ENCODE measurements at places on chromosomes 11 and 22.

GRCh38 chr11:115613004-115613403, 108.8 kb upstream of the CADM1 start:
- no peak for DNase-seq

DNA sequence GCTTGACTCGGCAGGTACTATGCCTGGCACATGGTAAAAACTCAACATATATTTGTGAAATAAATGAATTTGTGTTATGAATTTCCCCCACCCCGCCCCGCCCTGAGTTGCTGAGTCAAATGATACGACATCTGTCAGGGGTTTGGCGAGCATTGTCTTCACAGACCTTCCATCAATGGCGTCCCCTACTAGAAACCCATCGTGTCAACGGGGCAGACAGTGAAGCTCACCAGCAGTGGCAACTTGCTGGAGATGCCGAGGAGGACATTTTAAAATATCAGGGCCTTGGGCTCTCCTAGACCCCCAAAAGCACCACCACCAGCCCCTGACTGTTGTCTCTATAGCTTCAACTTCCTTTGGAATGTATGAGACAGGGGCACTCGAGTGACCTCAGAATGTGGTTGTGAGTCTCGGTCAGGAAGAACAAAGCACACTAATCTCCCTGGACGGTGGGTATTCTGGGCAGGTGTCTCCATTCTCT, 761 bp upstream of the NXF1 start:
- peak; percentile 8 for DNase-seq

GRCh38 chr11:94941131-94941530, 32.2 kb downstream of the CWC15 start:
- DNase-seq: no peak

DNA sequence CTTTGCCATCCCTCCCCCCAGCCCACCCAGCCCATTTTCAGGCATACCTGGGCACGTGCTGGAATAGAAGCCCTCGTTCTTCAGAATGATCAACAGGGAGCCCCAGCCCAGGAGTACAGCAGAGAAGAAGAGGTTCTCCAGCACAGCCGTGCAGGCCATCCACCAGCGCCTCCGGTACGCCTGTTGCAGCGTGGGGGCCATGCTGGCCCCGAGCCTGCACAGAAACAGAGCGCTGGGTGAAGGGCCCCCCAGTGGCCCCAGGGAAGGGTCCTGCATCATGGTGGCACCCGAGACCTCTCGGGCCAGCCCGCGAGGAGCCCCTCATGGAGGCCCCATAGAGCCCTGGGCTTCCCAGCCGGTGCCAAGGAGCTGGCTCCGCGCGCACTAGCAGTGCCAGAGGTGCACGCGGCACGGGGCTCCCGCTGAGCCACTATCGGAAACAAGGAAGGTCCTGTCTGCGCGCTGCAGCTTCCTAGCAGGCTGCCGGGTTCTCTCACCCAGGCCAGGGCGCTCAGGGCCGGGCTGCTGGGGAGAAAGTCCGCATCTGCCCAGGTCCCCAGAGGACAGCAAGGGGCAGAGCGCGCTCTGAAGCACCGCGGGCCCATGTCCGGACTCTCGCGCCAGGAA, 1.5 kb downstream of the SLC43A1 start:
- no peak for DNase-seq

DNA sequence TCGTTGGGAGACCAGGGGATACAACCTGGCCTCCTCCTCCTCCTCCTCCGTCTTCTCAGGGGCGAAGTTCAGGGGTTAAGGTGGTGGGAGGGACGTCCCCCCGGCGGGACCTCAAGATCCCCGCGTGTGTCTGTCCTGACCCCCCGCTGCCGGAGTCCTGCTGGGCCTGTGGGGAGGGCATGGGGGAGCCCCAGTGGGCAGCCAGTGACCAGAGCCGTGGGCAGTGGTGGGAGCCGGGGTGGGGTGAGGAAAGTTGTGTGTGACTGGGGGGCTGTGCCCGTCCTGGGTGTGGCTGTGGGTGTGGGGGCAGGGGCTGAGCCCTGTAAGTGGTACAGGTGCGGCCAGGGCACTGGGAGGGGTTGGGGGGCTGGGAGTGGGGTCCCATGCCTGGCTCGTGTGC, 10.1 kb downstream of the TSPAN4 start:
- no peak for DNase-seq

DNA sequence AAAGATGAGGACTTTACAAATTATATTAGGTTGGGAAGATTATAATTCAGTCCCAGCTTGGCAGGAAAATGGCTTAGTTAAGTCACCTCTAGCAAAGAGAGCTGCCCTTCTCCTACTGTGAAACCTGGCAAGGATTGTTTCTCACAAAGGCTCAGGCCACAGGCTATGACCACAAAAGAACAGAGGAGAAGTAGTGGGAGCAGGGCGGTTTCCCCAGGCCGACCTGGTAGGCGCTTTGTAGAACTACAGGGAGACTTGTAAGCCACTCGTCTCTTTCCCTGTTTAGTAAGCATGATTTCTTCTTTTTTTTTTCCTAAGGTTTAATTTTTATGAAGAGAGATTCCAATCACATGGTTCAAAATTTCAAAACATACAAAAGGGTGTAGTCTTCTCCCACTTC, 4.6 kb downstream of the SNAP29 start:
- no peak for DNase-seq

GRCh38 chr11:45390407-45390806, 104.3 kb upstream of the SYT13 start:
- no peak for DNase-seq

- no peak for DNase-seq
These were observed 80.6 kb upstream of the E2F8 start for GRCh38 chr11:19321351-19321750.

GRCh38 chr11:18723991-18724390, 2.0 kb downstream of the IGSF22 start:
- DNase-seq: no peak

DNA sequence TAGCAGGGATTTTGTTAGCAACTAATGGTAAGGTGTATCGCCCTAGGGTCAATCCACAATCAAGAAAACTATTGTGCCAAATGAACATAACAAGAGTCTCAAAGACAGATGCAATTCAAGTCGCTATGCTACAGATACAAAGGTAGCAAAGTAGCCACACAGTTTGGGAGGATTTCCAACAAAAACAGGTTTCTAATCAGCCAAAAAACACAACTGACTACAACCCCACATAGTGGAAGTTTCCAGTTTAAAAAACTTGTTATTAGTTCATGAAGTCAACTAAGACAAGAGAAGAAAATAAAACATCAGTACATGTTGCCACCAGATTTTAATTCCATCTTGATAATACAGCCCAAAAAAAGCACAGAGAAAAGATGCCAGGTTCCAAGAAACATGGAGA, 38.0 kb downstream of the MYH9 start:
- DNase-seq: no peak

DNA sequence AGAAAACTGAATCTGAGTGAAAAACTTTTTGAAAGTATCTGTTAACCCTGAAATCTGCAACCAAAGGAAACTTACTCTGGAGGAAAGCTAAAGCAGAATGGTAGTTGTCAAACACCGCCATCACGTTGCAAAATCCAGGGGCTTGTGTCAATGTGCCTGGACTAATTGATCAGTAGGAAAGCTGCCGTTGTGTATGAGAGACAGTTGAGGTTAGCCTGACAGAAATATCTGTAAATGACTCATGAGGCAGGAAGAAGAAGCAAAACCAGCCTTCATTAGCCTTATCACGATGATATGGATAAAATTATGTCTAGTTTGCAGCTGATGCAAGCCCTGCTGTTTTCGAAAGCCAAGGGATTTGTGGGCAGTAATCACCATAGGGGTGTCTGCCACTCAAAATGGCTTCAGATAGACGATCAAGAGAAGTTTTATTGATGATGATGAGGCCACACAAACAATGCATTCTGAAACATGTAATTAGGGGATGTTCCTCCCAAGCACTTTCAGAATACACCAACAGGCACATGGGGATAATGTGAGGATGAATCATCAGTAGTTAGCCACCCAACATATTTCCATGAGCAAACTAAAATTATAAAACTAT, 8.9 kb downstream of the SCGB1A1 start:
- no peak for DNase-seq

- DNase-seq: no peak
These were observed 155.0 kb upstream of the CCDC90B start for GRCh38 chr11:83441171-83441570.

GRCh38 chr11:11605181-11605580, 16.6 kb downstream of the GALNT18 start:
- no peak for DNase-seq

DNA sequence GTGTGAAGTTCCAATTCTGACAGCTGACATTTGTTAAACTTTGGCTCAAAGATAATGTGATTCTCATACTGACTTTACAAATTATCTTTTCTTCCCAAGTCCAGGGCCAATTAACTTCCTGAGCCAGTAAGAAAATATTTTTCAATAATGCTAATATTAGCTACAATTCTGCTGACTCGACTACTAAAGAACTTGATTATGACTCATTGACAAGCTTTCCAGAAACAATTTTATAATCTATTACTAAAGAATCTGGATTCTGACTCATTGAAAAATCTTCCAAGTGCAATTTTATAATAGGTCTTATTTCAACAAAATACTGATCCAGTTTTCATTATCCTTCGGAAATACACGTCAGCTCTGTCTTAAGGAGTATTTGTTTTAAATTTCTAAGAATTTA, 12.9 kb upstream of the XKR3 start:
- no peak for DNase-seq

GRCh38 chr22:42648368-42649245, 585 bp downstream of the CYB5R3 start:
- no peak for DNase-seq

- no peak for DNase-seq
These were observed 14.3 kb upstream of the TCF20 start for GRCh38 chr22:42284643-42285181.

GRCh38 chr11:125435461-125436238, 60.4 kb downstream of the FEZ1 start:
- DNase-seq: no peak

DNA sequence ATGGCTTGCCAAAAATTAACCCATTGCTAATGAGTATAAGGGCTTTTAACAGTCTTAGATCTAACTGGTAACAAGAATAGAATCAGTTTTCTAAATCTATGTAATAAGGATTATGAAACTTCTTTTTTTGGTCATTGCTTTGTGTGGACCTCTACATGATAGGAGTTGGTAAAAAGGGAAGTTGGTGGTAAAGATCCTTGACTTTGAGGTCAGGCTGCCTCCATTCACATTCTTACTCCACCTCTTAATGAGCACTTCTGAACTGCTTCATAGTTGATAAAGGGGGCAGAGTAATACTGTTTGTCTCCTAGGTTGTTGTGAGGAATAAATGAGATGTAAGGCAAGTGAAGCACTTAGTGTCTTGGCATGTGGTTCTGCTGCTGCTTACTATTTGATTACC, 10.6 kb downstream of the EIF3M start:
- DNase-seq: no peak

DNA sequence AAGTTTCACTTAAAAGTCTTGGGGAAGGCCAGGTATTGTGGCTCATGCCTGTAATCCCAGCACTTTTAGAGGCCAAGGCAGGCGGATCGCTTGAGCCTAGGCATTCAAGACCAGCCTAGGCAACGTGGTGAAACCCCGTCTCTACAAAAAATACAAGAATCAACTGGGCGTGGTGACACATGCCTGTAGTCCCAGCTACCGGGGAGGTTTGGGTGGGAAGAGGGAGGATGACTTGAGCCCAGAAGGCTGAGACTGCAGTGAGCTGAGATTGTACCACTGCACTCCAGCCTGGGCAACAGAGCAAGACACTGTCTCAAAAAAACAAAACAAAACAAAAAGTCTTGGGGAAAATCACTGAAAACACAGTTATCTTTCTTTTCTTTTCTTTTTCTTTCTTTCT, 15.4 kb upstream of the XBP1 start:
- DNase-seq: no peak

- DNase-seq: no peak
These were observed 172.3 kb downstream of the AASDHPPT start for GRCh38 chr11:106249617-106250239.

DNA sequence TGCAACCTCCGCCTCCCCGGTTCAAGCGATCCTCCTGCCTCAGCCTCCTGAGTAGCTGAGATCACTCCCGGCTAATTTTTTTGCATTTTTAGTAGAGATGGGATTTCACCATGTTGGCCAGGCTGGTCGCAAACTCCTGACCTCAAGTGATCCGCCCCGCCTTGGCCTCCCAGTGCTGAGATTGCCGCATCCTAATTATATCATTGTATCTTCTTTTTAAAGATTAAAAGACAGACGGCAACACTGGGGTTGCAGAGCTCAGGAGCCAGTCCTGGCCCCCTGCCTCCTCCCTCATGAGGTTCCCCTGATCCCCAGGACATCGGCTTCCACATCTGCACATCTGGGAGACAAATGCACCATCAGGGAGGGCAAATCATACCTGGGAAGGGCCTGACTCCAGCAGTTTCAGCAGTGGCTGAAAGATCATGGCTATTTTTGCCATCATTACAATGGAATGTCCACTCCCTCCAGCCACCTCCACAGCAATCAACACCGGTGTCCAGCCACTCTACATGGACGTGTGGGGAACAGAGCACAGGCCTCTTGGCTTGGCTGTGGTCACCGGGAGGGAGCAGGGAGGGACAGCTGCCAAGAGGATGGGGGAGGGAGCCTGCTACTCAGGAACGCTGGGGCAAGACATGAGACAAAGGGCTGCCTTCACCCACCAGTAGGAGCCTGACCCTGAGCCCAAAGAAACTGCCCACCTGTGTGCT, 9.2 kb upstream of the CELSR1 start:
- no peak for DNase-seq

DNA sequence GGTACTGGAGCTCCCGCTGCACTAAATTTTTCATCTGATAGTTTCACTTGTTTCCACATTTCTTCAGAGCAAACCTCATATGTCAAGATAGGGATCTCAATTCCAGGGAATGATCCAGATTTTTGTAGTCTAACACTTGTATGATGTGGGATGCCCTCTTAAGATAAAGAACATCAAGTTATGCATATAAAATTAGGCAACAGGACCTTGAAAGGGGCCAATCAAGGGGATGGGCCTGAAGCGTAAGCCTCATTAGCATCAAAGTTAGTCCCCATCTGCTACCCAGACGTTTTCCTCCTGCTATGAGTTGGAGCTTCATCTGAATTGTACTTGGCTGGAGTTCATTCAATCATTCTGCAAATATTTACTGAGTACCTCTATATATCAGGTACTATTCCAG, 17.5 kb downstream of the PDGFD start:
- DNase-seq: no peak

DNA sequence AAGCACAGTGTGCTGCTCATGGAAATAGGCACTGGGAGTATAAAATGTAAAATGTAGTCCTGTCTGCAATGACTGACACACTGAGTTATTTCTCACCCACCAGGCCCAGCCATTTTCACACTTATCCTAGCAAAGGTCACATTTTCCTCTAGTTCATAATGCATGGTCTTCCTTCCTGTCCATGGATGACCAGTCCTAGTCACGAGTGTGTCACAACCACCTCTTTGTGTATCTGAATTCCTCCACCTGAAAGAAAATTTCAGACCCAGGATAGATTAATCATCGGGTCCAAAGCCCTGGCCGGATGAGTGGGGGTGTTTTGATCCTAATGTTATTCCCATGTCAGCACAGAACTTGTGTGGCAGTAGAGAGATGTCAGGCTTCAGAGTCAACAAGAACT, at the start of gene MRGPRX4:
TSS of gene MRGPRX4 (plus strand) at position 172 of the 400 bp plus-strand sequence. CDS start 420 bp downstream, outside the sequence.
- DNase-seq: no peak

GRCh38 chr11:134864233-134864967, 452.4 kb upstream of the B3GAT1 start:
- DNase-seq: no peak

Measured in stimulated activated CD4-positive, alpha-beta T cell treated with anti-CD3 and anti-CD28 coated beads, TNF-alpha, amount 100 ng/mL, for 1 hour (primary cell).